AG20443 (cell line): ENCODE measurements at places on chromosomes 11 and 22.

DNA sequence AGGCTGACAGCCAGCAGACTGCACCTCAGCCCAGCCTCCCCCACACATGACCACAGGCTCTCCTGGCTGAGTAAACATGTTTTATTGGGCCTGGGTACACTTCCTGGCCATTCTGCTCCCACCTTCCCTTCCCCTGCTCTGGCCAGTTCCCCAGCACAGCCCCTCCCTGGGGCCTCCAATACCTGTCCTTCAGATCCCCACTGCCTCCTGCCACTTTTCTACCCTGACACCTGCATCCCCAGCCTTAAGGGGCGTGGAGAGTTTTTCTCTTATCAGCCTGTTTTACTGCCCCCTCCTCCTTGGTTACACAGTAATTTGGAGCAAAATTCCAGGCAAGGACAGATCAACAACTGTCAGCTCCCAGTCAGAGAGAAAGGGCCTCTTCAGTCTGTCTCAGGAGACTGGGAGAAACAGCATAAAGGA is at the start of gene ISX:
Gene ISX (plus strand): TSS at position 363 of the 423 bp plus-strand sequence. CDS start 930 bp downstream, outside the sequence.
- no peak for DNase-seq

DNA sequence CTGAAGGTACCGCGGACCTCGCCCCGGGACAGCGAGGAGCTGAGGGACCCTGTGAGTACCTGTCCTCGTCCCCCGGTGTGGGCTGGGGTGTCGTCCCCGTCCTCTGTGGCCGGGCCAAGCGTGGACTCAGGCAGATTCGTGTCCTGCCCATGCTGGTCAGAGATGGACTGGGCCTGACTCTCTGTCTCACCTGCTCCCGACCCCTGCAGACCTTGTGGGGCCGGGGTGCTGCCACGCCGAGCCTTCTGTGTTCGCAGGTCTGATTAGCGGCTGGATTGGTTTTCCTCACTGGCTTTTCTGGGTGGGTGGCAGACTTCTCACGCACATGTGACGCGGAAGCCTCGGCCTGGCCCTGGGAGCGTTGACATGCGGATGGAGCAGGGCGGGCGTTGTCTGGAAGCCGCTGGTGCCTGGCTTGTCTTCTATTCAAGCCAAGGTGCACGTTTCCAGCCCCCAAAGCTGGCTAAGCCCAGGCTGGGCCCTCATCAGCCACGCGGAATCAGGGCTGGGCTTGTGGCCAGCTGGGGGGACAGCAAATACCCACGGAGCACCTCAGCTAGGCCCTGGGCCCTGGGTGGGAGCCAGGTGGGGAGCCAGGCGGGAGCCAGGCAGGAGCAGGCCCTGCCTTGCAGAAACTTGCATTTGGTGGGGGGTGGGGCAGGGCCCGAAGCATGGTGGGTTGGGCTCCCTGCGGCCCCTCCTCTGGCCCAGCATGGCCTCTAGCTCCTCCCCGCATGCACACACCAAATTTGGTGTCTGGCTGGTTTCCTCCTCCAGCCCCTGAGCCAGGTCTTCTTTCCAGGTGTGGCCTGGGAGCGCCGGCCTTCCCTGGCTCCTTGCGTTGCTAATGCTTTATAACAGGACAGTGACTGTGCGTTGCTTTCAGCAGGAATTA is 7.0 kb downstream of the GRAMD4 start:
- DNase-seq, result no peak

- no peak for DNase-seq
Observed at GRCh38 chr11:86508604-86509587, 134.2 kb downstream of the CCDC81 start.

- no peak for DNase-seq
Observed at GRCh38 chr11:70145071-70145470, 58.0 kb upstream of the FADD start.

DNA sequence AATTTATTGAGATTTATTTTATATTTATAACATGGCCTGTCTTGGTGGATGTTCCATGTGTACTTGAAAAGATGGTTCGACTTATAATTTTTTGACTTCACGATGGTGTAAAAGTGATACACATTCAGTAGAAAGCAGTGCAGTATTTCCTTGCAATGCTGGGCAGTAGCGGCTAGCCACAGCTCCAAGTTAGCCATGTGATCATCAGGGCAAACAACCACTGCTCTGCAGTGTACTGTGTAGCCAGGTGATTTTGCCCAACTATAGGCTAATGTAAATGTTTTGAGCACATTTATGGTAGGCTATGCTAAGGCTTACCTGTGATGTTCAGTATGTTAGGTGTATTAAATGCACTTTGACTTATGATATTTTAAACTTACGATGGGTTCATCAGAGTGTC is 52.4 kb downstream of the PDHX start:
- DNase-seq, result no peak

GRCh38 chr11:114065094-114065493 is 5.6 kb downstream of the ZBTB16 start:
- DNase-seq, result no peak

DNA sequence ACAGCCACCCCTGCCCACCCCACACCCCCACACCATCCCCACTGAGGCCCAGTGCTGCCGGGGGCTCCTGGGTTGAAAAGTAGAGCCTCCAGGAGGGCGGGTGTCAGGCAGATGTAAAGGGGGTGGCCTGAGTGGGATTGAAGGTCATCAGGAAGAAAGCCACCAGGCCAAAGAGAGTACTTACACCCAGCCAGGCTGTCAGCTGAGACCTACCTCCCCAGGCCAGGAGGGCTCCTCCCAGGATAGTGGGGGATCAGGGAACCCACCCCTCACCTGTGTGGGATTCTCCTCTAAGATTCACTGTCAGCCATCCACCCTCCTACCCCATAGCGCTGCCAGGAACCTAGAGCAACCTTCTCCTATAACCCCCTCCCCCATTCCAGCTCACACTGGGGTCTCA is 17.2 kb upstream of the FCHSD2 start:
- no peak for DNase-seq

GRCh38 chr22:24697621-24698082 is 76.9 kb downstream of the PIWIL3 start:
- DNase-seq, result no peak

DNA sequence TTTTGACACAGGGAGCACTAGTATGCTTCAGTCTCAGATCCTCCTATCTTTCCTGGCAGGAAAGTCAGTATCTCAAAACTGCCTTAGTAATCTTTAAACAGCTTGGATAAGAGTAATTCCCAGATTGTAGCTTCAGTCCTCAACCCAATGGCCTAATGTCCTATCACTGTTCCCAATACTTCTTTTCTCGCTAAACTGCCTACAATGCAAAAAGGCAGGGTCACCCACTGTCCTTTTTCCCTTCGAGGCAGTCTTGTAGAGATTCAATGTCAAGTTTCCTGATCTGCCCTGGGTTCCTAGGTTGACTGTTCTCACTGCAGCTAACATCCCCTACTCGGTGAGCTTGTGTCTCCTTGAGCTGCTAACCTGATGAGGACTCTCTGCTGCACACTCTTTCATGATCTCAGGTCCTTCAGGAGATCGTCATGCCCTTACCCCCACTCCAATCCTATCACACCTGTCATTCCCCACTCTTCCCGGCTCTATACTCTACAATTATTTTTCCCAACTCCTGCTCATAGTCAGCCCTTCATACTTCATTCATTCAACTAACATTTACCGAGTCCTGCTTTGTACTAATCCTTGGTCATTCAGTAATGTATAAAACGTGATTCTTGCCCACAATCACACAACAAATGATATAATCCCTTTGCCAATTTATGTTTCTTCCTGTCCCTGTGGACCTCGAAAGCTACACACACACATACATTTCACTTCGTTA is 904 bp downstream of the C2CD3 start:
- no peak for DNase-seq

GRCh38 chr22:37284805-37285355 is 2.6 kb downstream of the CYTH4 start:
- DNase-seq, result no peak
